ENCODE measurements at places on chromosomes 4 and X.

DNA sequence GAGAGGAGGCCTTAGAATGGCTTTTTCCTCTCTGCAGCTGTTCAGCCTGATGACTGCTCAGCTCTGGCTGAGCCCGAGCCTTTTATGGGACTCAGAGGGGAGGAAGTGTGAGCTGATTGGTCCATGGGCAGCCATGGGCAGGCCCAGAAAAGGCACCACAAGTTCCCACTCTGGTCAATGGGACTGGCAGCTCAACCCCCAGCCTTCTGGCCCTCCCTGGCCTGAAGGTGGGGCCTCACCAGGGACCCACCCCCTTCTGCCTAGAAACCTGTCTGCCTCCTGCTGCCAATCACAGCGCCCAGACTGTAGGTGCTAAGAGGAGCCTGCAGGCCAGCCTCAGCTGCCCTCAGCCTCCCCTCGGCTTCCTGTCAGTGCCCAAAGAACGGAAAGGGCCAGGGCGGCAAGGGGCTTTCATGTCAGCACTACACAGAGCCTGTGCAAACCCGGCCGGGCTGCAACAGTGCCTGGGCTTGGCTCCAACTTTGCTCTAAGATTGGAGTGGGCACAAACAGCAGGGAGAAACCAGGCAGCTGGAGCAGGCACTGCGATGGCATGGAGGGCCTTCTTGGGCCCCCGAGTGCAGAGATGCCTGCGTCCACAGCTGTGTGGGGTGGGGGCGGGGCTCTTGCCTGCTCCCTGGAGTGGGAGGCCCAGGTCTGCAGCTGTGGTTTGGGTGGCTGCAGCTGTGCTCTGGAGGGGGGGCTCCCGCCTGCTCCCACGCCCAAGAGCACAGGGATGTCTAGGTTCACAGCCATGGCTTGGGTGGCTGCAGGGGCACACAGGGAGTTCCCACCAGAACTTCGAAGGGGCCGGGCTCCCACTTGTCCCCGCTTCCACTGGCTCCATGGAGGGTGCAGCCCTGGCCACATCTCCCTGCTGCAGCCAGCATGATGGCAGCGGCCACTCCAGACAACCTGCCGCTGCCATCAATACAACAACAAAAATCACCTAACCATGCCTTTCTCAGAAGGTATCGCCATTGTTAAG lies 92.6 kb downstream of the NXF2 start:
- DNase-seq = no peak

- DNase-seq = no peak
Measured at GRCh38 chr4:8040607-8041006, 100.9 kb upstream of the AFAP1 start.

- DNase-seq = no peak
Measured at GRCh38 chr4:9409793-9410192, 34.4 kb upstream of the DEFB131A start.

DNA sequence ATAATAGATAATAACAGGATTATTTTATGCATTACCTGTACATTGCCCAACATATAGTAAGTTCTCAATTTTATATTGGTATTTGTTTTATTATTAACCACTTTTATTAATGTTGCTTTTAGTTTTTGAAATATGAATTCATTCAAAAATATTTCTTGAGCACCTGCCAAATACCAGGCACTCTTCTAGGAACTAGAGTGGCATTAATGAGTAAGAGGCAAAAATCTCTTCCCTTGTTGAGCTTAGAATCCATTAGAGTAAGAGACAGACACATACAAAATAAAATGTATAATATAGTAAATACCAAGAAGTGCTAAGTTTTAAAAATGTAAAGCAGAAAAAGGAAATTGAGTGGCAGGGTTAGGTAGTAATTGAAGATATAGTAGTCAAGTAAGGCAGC lies 45.8 kb downstream of the TET2 start:
- no peak for DNase-seq

- no peak for DNase-seq
Measured at GRCh38 chr4:95507147-95507546, 41.6 kb downstream of the UNC5C start.

DNA sequence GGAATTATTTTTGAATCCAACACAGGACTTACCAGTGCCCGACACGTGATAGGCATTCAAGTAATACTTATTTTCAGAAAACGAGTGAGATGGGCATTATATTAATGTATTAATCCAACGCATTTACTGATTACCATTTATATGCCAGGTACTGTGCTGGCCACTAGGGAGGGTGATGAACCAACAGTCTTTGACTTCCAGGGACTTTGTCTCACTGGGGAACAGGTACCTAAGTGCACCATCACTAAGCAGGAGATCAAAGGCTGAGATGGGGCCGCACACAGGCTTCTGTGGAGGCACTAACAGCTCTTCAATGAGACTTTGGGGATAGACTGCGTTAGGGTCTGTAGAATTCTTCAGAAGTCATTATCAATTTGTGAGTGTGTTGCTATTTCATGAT lies 5.7 kb upstream of the TADA2B start:
- DNase-seq = no peak

- no peak for DNase-seq
Measured at GRCh38 chr4:158538911-158539310, 17.2 kb downstream of the RXFP1 start.

DNA sequence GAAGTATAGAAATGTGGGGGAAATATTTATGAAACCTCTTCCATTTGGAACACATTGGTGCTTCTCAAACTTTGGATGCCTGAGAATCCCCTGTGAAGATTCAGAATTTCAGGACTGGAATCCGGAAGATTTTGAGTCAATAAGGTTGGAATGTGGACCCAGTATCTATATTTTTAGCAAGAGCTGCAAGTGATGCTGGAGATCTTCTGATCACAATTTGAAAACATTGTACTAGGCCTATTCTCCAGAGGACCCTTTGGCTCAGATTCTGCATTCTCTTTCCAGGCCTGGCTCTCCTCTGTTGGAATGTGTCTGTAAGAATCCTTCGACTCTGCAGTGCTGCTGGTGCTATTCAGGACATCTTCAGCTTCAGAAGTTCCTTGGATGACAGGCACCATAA lies 2.4 kb upstream of the PKD2 start:
- DNase-seq = no peak

DNA sequence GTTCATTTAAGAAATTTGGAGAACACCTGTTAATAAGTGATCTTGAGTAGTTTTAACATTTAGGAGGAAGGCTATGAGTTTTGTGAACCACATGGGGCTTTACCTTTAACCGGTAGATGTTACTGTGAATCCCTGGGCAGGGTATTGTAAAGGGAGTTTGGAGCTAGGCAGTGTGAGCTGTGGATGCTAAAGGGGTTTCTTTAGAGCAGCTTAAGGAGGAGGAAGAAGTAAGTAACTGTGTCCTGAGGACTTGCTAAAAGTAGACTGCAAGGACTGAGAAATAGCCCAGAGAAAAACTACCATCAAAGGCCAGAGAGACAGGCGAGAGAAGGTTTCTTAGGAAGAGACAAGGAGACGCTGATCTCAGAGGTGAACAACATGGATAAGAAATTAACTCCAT lies 5.6 kb downstream of the RHOH start:
- no peak for DNase-seq

- DNase-seq = no peak
Measured at GRCh38 chr4:34492414-34492813, 1751.9 kb downstream of the ARAP2 start.

- peak; percentile 33 for DNase-seq
Measured at GRCh38 chr4:76752861-76753501, 145.0 kb downstream of the SOWAHB start.

DNA sequence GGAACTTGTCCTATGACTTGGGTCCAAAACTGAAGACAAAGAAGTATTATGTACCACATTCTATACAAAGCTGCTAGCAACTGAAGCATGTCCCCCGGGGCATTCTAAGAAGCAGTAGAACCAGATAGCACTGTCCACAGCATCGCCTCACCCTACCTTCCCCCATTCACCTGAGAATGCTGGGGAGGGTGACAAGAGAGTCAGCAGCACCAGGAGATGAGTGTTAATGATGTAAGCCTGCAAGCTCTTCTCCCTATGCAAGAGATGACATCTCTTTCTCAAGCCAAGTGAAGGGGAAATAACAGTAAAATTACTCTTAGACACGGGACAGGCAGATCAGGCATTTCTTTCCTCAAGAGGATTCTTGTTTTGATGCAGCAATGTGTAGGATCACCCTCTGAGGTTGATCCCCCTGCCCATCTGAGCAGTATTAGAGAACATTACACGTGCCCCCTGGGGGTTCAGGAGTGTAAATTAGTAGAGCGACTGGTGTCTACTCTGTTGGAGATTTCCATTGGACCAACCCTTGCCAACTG lies 13.9 kb upstream of the TLR1 start:
- no peak for DNase-seq

DNA sequence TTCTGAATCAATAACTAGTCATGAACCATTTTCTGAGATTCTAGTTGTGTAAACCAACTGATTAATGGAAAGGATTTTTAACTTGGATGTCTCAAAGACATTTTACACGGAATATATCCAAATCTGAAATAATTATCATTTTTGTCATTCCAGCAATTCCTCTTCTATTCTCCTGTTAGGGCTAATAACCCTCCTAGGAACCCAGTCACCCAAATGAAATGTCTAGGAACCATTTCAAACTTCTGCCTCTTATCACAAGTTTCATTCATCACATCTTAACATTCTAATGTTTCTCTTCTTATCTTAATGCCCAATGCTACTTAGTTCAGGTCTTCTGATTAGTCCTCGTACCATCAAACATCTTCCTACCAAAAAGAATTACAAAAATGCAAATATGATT lies 639.8 kb downstream of the DMD start:
- DNase-seq = no peak

GRCh38 chrX:72026341-72027023 lies 105.2 kb downstream of the RTL5 start:
- no peak for DNase-seq

GRCh38 chr4:141706445-141706844 lies 70.1 kb downstream of the IL15 start:
- no peak for DNase-seq

- no peak for DNase-seq
Measured at GRCh38 chr4:183306811-183307210, 13.3 kb downstream of the CLDN22 start.

- DNase-seq = no peak
Measured at GRCh38 chr4:184826691-184827270, 1.0 kb upstream of the ACSL1 start.

DNA sequence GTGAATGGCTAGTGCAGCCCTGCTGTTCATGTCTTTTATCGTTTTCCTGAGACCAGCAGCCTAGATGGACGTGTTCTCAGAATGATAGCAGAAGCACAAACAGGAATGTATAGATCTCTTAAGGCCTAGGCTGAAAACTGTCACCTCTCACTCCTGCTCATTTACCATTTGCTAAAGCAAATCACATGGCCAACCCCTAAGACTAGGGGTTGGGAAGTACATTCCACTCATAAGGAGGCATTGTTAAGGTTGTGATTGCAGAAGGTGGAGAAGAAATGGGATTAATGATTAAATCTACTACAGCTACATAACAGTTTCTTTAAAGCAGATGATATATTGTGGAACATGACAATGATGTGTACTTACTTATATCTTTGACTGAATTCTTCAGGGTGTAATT lies 536.8 kb upstream of the FTHL17 start:
- DNase-seq = no peak

GRCh38 chr4:84578540-84579402 lies 4.2 kb upstream of the CDS1 start:
- no peak for DNase-seq

DNA sequence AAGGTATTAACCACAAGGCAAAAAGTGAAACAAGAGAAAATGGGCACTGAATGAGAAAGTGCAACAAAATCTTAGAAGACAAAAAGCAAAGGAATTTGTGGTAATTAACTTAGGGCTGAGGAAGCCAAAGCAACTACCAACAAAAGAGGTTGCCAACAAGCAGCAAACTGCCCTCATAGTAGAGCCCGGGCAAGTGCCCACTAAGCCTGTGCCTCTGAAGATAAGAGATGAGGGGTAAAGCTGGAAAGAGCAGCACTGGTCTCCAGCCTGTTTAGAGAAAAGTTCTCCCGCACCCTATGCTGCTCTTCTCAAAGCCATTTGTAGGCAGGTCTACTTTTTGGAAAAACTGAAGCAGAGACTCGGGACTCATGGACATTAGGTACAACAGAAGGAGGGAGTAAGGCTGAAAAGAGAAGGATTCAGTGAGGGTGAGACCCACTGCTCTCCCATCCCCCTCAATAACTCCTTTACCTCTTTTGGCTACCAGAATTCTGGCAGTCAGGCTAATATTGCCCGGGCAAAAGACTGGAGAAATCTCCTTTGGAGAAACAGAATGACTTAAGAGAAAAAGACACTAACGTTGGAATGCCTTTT lies 29.6 kb upstream of the KCNE5 start:
- DNase-seq = no peak

DNA sequence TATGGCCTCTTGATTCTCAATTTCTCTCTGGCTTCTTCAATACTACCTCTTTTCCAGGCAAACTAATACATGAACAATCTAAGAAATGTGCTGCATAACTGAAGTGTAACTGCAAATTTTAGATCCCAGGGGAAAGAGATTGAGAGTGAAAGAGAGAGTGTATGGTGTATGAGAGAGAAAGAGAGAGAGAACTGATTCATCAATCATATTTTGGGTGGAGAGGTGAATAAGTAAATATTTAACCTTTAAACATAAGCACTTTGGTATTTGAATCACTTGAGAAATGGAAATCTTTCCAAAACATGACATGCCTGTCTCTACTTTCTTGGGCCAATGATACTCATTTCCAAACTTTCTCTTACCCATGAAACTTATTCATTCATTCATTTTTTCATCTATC lies 147.2 kb upstream of the DIPK2B start:
- DNase-seq = no peak

GRCh38 chrX:40084471-40085101 lies 13.2 kb downstream of the BCOR start:
- no peak for DNase-seq

DNA sequence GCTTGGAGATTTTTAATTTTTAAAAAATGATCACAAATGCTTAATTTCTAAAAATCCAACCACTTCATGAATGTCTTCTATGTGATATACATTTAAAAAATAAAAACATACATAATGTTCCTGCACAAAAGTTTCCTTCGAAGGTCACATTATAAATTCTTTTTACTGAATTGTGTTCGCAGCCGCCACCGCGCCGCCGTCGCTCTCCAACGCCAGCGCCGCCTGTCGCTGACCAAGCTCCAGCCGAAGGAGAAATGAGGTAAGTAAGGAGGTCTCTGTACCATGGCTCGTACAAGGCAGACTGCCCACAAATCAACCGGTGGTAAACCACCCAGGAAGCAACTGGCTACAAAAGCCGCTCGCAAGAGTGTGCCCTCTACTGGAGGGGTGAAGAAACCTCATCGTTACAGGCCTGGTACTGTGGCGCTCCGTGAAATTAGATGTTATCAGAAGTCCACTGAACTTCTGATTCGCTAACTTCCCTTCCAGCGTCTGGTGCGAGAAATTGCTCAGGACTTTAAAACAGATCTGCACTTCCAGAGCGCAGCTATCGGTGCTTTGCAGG lies 48.8 kb upstream of the NEUROG2 start:
- DNase-seq = no peak
